ENCODE measurements at places on chromosomes 6 and 20. TPM values are rescaled to one million over a fixed set of nuclear protein-coding genes. Genes with fewer than 3 reads are reported as not detected.

DNA sequence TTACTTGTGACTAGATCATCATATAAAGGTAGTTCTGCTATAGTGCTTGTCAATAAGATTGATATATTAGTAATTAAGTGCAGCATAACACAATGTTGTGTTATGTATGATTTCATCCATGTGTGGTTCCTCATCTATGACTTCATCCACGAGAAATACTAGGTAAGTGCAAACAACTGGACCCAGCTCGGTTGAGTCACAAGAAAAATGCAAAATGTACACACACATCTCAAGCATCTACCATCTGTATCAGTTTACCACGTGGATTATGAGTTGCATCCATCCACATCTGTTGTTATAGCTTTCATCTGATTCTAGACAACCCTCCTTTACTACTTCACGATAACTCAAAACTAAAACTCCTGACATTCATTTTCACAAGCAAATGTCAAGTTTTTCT, 517.0 kb upstream of the CITED2 start:
- H3K36me3 ChIP-seq = no peaks in the 10 kb centered on the region
- H3K27me3 ChIP-seq = no peaks in the 10 kb centered on the region
- H3K4me1 ChIP-seq = no peaks in the 10 kb centered on the region

The PDE7B gene
- 0.61 TPM for total RNA-seq

DNA sequence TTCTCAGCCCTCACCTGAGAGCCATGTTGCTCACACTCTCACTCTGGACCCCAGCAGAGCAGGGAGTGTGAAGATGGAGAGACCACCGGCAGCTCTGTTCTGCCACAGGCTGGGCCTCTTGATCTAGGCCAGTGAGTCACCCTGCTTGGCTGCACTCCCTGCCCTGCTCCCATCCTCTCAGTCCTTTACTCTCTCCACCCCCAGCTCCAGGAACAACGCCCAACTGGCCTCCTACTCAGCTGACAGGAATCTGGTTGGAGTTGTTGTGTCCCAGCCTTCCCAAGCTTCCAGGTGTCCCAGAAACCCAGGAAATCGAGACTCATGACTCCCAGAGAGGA, at the start of gene PSORS1C1:
Gene PSORS1C1, plus strand, starts transcription at position 260 of the 338 bp plus-strand sequence. CDS start 14,833 bp downstream, outside the sequence.
- DNase-seq = peak; percentile 90
- H3K36me3 ChIP-seq = no peaks in the 10 kb centered on the region
- peak within 1 kb of the TSS; percentile 51 for H3K4me3 ChIP-seq
- H3K4me1 ChIP-seq = peaks cover 29% of the 10 kb centered on the region
- no peaks in the 10 kb centered on the region for H3K27me3 ChIP-seq

- peak within 1 kb of the TSS; percentile 90 for H3K27ac ChIP-seq
- peaks cover 25% of the 10 kb centered on the region for H3K4me1 ChIP-seq
- no peaks in the 10 kb centered on the region for H3K27me3 ChIP-seq
- DNase-seq = peak; percentile 54
Measured at GRCh38 chr20:3239026-3239866, at the start of gene SLC4A11. SLC4A11 (minus strand) TSS chr20:3239190; CDS start chr20:3239137, 53 bp downstream.

The BANF2 gene
- total RNA-seq = not detected

DNA sequence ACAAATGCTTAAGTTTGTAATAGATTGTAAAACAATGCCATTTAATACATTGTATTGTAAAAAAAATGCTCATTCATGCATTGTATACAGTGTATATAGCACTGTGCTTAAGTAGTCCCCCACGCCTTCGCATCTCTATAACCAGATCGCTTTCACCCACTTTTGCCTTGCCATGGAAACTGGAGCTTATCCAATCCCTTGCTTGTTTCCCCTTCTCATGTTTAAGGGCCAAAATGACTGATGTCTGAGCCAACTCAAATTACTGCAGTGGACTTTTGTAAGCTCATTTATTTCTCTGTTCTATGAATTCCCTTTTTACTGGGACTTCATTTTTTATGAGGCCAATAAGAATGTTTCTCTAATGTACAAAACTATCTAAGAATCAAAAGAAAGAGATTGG, 730.9 kb upstream of the GJE1 start:
- DNase-seq = no peak
- no peaks in the 10 kb centered on the region for H3K4me1 ChIP-seq
- no peaks in the 10 kb centered on the region for H3K36me3 ChIP-seq
- H3K4me3 ChIP-seq = no peak overlapping the region
- H3K27ac ChIP-seq = no peak overlapping the region

DNA sequence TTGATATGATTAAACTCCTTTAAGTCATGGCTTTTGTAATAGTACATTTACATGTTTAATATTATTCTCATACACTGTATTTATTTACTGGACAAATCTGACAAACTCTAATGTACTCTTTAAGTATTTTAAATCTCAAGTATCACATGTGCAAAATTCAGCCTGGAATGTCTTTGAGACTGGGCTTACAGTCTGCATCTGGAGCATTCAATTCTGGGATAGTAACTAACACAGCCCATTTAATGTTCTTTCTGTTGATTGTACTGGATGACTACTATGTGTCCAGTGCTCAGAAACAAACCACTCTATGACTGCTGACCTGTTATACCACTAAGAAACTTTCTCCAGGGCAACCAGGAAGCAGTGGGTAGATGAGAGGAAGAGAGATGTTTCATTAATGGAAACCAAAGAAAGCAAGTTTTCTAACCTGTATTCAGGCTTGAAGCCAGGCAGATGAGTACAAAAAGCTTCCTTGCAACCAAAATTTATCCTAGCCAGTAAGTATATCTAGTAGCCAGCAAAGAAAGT, 26.8 kb downstream of the FBXL4 start:
- H3K27ac ChIP-seq = no peak overlapping the region
- H3K4me3 ChIP-seq = no peak overlapping the region
- no peaks in the 10 kb centered on the region for H3K27me3 ChIP-seq
- no peak for DNase-seq

The C20orf144 gene
- 0.37 TPM for total RNA-seq

DNA sequence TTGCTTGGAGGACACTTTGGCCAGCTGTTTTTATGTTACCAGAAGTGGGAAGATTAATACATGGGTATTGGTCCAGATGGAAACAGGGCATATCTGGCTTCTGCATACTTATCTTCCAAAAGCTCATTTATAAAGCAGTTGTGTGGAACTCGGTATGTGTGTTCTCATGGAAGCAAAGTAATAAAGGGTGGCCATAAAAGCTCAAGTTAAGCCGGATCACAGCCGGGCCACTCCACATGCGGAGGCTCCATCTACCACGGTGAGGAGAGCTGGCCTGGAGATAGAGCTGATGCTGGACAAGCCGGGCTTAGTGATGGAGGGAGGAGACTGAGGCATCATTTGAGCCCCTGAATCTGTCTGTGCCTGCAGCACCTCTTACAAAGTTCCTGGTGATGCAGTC, 38.6 kb upstream of the KIF16B start:
- no peaks in the 10 kb centered on the region for H3K36me3 ChIP-seq
- H3K27me3 ChIP-seq = peaks cover 10% of the 10 kb centered on the region
- no peaks in the 10 kb centered on the region for H3K4me1 ChIP-seq
- DNase-seq = no peak
- H3K27ac ChIP-seq = no peak overlapping the region
